Putamen (tissue), 1 donor: ENCODE measurements at places on chromosomes 11 and 22.

- DNase-seq, result no peak
Measured at GRCh38 chr11:3962406-3962840, 107.0 kb downstream of the STIM1 start.

GRCh38 chr22:38724926-38725571, 19.3 kb downstream of the GTPBP1 start:
- peak; percentile 83 for DNase-seq

DNA sequence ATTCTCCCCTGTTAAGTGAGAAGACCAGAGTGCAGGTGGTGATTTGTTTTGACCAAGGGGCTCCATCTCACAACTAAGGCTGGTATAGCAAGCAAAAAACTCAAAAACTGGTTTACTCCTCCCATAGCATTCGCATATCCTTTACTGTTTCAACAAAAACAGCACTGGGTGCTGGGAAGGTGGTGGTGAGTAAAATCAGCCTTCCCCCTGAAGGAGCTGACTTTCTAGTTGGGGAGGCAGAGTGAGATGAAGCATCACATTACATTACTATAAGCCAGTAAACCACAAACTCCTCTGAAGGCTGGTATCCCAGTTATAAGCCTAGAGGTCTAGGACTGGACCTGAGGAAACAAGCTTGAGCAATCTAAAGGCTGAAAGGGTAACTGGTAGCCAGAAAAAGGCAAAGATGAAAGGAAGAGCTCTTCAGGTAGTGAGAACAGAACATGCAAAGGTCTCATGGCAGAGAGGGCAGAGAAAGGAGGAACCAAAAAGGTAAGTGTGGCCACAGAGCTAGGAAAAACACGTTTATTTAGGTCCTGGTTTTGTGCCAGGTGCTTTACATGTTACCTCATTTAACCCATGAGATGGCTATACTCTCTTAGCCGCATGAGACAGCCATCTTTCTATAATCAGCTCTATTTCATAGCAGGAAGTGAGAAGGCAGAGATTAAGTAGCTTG, 22.3 kb downstream of the TMEM123 start:
- no peak for DNase-seq

- DNase-seq, result no peak
Measured at GRCh38 chr22:49687333-49687732, 140.3 kb downstream of the BRD1 start.

GRCh38 chr11:8283465-8284230, 20.0 kb upstream of the LMO1 start:
- DNase-seq, result no peak

DNA sequence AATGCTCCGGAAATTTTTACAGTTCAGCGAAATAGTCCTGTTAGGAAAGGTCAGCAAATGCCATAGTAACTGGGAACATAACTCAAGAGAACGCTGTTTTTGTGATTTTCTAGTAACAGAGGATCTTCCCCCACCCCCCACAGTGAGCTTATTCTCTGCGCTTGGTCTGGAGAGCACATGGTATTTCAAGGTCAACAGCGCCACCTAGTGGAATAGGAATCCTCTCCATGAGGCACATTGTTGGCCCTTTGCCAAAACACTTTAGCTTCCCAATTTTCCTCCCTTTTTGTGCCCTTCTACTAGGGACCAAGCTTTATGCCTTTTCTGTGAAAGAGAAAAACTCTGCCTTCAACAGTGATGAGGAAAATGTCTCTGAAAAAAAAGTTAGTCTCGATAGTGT, 13.2 kb upstream of the OR4C12 start:
- peak; percentile 59 for DNase-seq

GRCh38 chr11:103601225-103601846, 435.1 kb upstream of the DDI1 start:
- DNase-seq, result peak; percentile 7

- no peak for DNase-seq
Measured at GRCh38 chr11:57015679-57016078, 27.0 kb downstream of the OR5AK2 start.

GRCh38 chr11:124799348-124800225, 619 bp downstream of the MSANTD2 start:
- no peak for DNase-seq

DNA sequence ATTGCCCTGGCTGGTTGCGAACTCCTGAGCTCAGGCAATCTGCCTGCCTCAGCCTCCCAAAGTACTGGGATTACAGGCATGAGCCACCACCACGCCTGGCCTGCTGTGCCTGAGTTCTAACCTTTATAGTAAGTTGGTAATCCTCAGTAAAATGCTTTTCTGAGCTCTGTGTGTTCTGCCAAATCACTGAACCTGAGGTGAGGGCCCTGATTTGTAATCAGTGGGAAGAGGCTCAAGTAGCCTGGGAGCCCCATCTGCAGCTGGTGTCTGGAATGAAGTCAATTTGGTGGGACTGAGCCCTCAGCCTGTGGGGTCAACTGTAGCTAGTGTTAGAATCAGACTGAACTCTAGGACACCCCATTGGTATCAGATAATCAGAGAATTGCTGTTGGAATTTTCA, 72.6 kb upstream of the PARVG start:
- DNase-seq, result no peak

DNA sequence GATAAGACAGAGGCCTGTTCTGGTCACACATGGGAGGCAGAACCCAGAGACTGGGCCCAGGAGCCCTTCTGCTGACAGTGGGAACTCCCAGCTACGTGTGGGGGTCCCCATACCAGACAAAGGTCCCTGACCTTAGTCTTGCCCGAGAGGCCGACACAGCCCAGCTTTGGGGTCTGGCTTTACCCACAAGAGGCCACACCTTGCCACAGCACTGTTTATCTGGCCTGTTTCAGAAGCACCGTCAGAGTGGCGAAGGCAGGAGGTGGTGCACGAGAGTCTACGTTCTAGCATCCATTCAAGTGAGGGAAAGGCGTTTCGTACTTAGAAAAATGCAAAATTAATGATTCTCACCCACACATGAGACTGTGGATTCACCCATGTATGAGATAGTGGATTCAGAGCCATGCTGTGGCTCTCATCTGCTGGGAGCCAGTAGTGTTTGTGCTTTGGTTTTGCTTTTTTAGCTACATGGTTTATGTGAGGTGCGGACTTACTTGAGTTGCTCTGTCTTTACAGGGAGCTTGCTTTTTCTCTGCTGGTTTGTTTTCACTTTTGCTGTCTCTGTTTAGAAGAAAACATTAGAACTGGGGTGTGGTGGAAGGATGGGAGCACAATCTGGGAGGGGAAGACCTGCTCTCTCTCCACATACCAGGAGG, 56.6 kb upstream of the PRODH start:
- no peak for DNase-seq

DNA sequence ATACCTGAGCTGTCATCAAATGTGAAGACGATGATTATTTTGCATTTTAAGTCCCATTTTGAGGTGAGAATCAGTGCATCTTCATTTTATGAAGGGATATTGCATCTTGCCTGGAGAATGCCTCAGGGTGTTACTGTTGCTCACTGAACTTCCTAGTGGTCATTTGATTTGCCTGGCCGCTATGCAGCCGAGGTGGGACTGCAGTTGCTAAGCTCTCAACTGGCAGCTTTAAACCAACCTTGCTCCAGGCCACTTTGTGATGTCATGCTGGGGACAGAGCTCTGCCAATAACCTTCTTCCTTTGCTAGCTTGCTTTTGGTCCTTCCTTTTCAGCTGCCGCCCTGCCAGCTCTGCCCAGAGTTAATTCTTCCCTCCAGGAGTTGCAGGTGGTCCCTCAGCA, 409.4 kb upstream of the B3GAT1 start:
- DNase-seq, result no peak
